HEK293T (cell line): ENCODE measurements at places on chromosomes 5 and 9.

- DNase-seq: peak; percentile 54
These were observed 52.2 kb downstream of the PCDH1 start for GRCh38 chr5:141825791-141826560.

GRCh38 chr5:67092535-67092934 lies 104.1 kb downstream of the CD180 start:
- no peak for DNase-seq

DNA sequence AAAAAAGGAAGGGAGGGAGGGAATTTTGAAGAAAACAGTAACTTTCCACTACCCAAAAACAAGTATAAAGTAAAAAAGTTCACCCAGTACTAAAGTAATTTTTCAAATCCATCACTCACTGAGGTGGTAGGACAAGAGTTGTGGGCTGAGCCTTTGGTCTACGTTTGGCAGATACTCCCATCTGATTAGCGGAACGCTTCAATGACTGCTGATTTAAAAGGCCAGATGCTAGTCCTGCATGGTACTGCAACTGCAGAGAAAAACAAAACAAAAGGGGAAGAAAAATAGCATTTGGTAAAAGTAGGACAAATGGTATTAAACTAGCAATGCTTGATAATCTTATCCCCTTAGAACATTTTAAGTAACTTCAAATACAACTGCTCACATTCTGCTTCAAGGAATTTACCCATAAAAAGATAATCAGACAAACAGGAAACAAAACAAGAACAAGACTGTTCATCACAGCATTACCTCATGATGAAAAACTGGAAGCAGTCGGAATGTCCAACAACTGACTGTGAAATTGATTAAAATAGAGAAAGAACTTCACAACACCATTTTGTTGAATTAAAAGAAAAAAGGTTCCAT lies 65.4 kb downstream of the MED27 start:
- no peak for DNase-seq

GRCh38 chr9:134442486-134443173 lies 116.4 kb downstream of the RXRA start:
- no peak for DNase-seq

DNA sequence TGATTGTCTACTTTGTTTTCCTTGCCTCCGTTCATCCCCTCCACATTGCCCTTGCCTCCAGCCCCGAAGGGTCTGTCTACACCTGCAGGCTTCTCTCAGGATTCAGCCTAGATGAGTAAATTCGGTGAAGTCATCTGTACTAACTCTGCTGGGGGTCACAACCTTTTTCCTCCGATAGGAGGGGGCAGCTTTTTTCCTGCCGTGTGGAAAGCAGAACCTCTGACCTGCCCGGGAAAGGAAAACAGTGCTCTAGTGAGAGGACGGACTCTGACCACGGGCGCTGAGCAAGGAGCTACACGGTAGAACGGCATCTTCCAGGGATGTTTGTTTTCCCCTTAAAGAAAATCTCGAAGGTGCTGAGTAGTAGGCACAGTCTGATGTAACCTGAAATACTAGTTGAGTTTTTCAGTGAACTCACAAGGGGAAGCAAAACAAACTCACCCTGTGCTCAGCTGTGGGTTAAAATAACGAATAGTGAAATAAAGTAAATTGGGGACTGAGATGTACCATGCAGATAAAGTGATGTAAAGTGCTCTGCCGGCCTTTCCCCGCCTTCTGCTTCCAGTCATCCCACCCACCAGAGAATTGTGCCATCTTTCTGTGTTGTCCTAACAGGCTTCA lies 281.8 kb downstream of the AOPEP start:
- no peak for DNase-seq

GRCh38 chr9:4970970-4971641 lies 14.0 kb upstream of the JAK2 start:
- DNase-seq: no peak

GRCh38 chr5:157273131-157273556 lies 7.2 kb downstream of the CYFIP2 start:
- no peak for DNase-seq

- no peak for DNase-seq
These were observed 272.3 kb downstream of the ZSWIM6 start for GRCh38 chr5:61604076-61605025.

DNA sequence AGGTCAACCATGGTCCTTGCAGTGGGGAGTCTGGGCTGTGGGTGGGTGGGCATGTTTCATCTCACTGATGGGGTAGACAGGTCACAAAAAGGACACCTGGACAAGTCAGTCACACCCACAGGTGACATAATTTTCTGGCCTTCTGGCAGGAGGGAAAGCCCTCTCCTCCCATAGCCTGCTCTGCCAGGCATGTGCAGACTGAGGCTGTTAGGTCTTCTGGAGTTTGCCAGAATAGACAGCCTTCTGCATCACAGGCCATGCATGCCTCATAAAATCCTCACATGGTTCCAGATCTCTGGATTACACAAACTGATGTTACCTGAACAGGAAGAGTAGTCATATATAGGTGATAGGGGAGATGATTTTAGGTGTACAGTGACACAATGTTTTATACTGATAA lies 49.1 kb downstream of the ARHGAP26 start:
- no peak for DNase-seq

DNA sequence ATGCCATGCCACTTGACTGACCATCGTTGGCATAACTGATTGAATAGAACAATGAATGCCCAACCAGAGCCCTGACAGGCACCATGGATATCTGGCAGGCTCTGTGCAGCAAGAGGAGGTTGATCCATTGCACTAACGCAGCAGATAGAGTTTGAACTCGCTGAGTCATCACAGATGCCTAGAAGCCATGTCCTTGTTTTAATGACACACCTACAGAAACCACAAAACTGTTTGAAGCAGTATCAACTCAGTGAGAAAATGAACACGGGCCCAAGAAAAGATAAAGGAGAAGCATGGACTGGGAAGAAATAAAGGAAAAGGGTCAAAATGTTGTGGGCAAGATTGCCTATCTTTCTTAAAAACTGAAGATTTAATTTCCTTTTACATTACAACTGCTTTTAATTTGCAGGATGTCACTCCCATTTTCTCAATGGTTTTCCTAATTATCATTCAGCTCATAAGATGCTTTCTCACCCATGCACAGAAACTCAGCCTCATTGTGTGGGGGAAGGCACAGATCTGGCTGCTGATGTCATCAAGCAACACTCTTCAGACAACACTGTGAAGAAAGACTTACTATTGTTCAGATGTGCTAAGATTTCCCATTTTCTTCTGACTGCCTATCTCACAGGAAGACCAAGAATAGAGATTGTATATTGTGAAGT lies 129.0 kb downstream of the PIK3R1 start:
- DNase-seq: no peak

- DNase-seq: peak; percentile 65
These were observed 2.3 kb downstream of the FAM221B start for GRCh38 chr9:35826071-35826701.

DNA sequence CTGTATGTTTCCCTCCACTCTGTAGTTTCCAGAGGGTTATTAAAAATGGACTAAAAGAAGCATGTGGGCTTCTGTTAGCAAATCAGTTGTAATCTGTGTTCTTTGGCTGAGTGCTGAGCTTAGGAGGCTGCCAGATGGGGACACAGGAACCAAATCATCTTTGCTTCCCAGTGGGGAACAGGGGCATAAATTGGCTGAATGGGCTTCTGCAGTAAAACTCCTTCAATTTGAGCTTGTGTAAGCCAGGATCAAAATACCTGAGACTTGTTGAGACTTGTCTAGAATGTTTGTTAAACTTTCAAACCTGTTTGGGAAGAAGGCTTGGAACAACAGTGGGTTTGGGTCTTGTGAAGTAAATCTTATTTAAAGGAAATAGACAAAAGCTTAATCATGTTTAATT lies 32.2 kb upstream of the TNFAIP8 start:
- DNase-seq: peak; percentile 23

DNA sequence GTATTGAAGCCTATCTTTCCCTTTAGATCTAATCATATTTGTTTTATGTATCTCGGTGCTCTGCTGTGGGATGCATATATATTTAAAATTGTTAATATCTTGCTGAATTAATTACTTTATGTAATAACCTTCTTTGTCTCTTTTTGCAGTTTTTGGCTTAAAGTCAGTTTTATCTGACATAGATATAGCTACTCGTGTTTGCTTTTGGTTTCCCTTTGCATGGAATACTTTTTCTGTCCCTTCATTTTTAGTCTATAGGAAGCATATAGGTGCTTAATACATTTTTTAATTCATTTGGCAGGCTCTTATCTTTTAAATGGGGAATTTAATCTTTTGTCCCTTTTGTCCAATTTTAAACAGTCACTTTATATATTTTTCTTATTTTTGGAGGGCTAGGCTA lies 360.6 kb upstream of the PRR16 start:
- no peak for DNase-seq

DNA sequence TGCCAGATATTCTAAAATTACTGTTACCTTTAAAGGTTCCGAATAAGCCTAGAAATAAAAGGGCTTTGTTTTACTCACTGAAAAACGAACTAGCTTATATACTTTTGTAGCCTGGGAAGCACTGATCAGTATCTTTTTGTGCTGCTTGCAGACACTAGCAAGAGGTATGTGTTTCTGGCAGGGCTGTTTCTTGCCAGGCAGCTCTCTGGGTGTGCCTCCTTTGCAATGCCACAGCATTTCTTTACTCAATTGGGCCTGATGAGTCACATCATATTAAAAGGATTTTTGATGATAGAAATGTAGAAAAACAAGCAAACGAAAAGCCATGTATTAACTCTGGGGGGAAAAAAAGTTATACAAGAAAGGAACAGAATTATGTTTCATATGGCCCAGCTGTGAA lies 35.6 kb downstream of the CD180 start:
- DNase-seq: no peak

DNA sequence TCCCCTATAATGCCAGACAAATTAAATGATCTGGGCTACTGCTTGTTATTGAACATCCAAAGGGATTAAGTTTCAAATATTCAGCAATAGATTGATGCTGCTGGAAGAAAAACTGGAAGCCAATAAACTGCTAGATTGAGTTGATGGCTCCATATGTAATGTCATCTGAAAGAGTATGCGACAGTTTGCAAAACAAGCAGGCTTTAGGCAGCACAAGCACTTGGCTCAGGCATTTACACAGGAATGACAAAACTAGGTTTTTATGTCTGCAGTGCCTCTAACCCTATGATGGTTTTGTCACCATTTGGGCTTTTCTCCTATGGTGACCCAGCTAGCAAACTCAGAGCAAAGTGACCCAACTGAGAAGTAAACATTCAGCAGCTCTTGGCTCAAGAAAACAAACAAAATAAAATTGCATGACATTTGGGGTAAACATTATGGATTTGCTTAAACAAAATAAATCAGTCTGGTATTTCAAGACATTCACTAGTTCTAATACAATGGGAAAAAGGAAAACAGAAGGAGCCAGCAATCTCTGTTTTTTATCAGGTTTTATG lies 978.5 kb downstream of the DTWD2 start:
- DNase-seq: no peak

- DNase-seq: no peak
These were observed 71.7 kb downstream of the GRIA1 start for GRCh38 chr5:153562189-153562588.

DNA sequence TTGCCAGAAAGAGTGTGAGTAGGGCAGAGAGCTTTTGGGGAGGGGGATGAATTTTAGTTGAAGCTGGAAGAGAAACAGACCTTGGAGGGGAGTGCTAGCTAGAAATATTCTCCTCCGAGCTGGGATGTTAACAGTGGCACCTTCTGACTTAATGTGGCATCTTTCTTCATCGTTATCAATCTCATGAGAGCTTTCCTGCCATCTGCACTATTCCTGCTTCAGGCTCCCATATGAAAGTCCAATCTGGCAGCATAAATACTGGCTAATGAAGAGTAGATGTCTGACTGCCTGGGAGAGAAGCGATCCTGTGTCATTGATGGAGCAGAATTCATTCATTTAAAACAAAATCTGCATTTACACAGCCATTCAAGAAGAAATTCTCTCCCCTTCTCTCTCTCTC lies 284.5 kb downstream of the TMEM38B start:
- DNase-seq: no peak
